ENCODE measurements at places on chromosomes 13 and 19.
A peak's percentile ranks its signal among the peaks of the same experiment; 100 is the strongest.

DNA sequence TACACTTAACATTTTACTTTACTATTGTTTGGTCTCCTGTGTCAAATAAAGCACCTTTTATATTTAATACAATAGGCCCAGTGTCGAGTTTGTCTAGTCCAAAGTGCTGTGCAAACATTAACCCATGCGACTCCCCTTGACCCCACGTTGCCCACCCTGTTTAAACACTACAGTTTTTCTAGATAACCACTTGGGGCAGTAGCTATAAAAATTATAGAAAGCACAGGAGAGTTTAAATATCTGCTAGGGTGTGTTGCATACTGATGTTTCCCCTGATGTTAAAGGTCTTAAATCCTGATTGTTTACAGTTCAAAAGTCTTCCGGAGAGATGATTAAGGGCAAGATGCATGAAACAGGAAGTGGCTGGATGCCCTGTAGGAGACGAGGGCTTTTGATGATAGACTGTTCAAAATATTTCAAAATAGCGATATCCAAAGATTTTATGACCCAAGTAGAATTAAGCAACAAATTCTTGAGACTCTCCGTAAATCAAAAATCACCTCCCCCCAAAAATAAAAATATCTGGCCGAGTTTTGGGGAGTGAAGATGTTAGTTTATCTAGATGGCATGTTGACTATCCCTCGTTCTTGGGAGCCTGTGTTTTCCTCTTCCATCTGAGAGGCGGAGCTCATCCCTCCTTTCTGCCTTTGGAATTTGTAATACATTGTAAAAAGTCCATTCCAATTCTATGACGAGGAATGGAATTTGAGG, 167.1 kb downstream of the FGF9 start:
- DNase-seq = no peak

DNA sequence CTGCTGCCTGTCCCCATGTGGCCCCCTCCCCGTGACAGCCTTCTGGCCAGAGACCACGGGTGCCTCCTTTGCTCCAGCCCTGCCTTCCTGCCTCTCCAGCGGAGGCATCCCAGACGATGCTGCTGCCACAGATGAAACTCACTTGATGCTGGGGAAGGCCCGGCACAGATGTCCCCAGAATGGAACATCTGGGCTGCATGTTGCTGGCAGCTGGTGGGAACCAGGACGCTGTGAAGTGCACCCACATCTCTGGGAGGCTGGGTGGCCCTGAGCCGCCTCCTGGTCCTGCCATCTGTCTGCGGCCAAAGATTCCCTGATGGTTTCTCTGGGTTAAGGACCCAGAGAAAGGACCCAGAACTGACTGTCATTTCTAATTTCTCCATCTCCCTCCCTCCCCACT, 51.9 kb upstream of the PTPRS start:
- DNase-seq = no peak

DNA sequence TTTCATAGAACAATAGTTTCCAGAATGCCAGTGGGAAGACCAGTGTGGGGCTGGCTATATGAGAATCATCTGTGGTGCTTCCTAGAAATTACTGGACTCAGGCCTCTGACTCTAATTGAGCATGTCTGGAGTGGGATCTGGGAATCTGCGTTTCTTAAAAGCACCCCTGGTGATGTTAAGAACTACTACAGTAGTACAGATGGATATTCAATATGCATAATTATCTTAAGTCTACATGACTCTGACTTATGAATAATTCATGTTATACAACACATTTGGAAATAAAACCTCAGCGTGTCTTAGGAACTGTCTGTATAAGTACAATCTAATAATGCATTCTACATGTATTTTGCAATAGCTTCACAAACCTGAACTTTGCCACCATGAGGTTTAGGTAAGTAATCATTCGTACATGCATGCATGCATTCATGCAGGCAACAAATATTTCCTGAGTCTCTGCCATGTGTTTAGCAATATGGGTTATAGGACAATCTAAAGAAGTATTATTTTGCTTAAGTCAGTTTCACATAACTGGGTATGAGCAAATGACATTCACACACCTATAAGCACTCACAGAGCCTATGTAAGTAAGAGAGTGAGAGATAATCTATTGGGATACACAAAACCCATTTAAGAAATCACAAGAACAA, 62.0 kb downstream of the EPSTI1 start:
- DNase-seq = no peak

DNA sequence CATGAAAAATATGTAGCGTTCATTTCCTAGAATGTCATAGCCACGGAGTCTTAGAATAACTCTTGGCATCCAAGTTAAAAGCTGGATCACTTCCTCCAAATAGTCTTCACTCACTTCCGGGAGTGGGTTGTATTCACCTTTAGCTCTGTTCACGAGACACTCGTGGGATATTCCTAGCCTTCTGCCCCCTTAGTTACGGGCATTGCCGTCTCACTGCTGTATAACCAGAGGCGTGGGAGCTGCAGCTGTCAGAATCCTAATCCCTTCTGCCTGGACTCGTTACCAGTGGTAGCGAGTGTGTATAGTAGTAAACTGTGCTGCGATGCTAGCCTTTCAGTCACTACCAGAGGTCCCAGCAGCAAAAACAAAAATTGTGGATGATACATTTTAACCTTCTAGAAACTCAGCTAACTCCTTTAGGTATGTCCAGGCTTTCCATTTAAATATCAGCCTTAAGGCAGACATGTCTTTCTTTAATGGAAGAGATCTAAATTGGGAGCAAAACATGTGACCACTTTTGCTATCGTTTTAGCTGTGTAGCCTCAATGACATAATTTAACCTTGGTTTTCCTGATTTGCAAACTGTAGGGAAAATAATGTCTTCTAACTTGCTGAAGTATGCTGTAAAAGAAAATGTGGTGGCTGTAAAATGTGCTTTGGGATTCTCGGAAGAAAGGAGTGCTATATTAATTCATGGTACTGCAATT, 34.1 kb downstream of the ERCC5 start:
- DNase-seq = no peak

GRCh38 chr13:110554227-110554836, 7.2 kb downstream of the RAB20 start:
- DNase-seq = no peak

DNA sequence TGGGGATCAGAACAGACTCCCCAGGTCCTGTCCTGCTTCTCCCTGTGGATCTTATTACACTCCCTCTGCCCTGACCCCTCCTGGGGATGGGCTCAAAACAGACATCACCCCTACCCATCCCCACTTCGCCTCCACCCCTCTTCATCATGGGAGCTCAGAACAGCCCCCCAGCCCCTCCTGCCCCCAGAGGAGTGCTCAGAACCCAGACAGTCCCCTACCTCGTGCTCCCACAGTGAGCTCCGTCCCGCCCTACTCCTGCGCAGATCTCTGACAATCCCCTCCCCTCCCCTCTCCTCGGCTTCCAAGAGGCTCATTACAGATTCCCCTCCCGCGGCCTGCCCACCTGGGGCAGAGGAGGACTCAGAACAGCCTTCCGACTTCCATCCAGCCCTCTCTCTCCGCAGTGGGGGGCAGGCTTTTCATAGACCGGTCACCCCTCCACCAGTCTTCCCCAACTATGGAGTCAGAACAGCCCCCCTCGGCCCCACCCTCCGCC, 6.1 kb downstream of the NXNL1 start:
- no peak for DNase-seq

GRCh38 chr13:101514695-101515275, 62.3 kb downstream of the ITGBL1 start:
- no peak for DNase-seq

- DNase-seq = no peak
Observed at GRCh38 chr13:98803921-98804320, 51.4 kb upstream of the SLC15A1 start.

GRCh38 chr19:7904074-7905020, 670 bp downstream of the MAP2K7 start:
- DNase-seq = peak; percentile 73

DNA sequence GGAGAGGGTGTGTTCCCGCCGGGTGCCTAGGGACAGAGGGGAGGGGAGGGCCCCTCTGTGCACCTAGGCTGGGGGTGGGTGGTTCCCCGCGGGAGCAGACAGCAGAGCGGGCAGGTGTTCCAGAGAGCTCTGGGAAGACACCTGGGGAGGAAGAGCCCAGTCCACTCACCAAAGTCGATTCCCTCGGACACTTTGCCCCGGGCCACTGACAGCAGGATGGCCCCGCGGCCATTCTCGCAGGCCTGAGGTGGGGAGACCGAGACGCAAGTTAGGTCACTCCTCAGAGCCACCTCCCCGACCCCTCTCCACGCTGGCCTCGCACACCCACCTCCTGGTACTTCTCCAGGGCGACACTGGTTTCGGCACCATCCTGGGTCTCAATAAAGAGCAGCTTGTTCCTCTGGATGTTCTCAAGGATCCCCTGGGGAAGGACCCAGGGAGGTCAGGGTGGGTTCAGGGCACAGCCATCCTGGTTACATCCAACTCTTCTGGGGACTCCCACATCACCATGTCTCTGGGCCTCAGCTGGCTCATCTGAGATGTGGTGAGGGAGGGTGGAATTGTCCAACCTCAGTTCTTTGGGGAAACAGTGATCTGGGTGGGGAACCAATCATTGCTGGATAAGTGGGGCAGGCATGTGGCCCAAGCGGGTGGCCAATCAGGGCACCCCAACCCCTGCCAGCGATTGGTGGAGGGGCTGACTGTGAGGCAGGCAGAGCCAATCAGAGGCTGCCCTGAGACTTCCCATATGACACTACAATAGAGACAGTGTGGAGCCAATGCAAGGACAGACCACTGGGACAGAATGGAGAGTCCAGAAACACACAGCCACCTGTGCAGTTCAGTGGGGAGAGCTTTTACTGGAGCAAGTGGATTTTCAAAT, 12.6 kb downstream of the KLC3 start:
- DNase-seq = no peak

DNA sequence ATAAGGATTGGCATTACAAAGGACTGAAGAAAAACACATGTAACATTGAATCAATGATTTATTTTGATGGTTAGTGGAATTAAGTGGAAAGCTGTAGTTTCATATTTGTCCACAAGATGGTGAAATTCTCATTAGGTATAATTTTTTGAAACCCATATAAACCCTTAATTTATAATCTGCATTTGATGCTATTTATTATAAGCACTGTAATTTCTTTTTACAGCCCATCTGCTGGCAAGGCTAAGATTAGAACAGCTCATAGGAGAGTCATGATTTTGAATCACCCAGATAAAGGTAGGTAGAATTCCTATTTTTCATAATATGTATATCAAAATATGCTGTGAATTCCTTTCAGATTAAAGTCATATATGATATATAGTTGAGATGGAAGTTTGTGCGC, 62.2 kb downstream of the DNAJC15 start:
- no peak for DNase-seq

DNA sequence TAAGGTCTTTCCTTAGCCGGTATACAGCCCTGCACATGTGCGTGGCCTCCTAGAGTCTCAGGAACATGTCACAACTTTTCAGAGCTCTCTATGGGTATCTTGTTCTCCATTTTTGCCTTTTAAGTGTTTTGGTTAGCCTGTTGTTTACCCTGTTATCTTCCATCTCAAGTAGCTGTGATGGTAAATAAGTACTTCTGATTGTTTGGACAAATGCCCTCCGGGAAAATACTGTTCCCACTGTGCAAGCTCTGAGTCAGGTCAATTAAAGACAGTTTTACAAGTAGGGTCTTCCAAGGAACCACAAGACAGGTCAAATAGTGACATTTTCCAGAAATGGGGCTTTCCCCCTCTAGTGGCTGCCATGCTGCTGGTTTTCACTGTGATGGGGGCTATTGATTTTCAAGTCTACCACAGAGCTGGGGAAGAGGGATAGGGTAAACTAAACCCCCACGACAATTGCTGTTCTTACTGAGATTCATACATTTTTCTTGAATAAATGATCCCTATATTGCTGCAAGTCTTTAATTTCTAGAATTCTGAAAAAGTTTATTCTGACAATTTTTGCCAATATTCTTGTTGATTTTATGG, 109.5 kb downstream of the TM9SF2 start:
- DNase-seq = no peak

- no peak for DNase-seq
Observed at GRCh38 chr19:30557212-30557611, 185.0 kb downstream of the ZNF536 start.

GRCh38 chr19:5803441-5803751, 1.5 kb upstream of the NRTN start:
- no peak for DNase-seq

DNA sequence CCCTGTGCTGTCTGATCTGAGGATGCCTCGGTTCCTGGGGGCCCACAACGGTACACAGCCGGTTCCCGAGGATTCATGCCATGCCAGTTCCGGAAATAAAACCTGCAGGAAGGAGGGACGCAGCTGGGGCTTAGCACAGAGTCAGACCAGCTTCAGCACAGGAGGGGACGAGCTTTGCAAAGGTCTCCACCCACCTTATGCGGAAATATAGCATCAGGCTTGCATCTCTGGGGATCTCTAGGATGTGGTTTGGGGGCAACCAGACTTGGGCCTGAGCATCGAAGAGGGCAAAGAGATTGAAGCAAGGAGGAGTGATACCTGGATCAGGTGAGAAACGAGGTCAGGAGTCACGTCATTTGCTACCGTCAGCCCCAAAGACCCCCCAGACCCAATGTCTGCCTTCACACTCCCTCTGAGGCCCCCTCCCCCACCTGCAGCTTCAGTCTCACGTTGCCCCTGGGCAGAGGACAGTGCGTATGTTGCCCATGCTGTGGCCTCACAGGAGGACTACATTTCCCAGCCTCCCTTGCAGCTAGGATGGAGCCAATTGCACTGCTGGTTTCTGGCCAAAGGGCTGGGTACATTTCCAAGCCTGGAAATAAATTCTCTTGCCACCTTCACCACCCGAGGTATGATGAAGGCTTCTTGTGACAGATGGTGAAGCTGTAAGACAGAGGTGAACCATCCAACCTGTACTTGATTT, 12.1 kb downstream of the TYK2 start:
- DNase-seq = no peak

DNA sequence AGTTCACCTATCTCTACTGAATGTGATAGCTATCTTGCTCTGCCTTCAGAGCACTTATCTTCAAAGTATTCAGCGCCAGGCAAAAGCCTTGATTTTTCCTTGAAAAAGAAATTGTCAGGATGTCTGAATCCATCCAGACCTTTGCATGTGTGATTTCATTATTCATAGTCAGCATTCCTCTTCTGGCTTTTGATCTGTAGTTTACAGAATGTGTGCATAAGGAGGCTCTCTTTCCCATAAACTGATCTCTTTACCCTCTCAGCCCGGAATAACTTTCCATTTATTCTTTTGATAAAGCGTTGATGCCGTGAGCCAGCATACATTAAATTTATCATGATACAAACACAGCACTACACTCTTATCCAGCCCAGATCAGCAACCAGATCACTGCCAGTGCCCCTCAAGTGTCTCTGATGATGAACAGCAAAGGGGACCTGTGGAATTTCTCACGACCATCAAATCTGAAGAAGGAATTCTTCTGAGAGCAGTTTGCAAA, 130.8 kb downstream of the DNAJC15 start:
- DNase-seq = no peak

GRCh38 chr13:64274481-64275217, 2859.0 kb upstream of the PCDH20 start:
- DNase-seq = no peak

GRCh38 chr19:33864311-33864850, 67.7 kb downstream of the KCTD15 start:
- no peak for DNase-seq

- no peak for DNase-seq
Observed at GRCh38 chr13:85141401-85141800, 657.8 kb downstream of the SLITRK6 start.

Measured in T-helper 9 cell (primary cell).